ENCODE measurements at places on chromosomes 12 and 14.
A peak's percentile ranks its signal among the peaks of the same experiment; 100 is the strongest.

DNA sequence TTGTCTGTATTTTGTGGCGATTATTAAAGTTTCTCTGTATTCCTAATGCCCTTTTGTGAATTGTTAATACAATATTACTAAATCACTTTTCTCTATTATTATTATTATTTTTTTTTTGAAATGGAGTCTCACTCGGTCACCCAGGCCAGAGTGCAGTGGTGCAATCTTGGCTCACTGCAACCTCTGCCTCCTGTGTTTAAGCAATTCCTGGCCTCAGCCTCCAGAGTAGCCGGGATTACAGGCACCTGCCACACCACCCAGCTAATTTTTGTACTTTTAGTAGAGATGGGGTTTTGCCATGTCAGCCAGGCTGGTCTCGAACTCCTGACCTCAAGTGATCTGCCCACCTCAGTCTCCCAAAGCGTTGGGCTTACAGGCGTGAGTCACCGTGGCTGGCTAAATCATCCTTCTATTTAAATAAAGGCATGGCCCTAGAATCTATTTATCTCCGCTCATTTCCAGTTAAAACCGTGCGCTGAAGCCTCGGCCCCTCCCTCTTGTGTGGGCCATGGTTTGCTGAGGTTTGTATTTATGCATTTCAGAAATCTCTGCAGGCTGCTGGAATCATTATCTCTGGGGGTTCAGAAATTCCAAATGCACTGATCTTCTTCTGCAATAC, 1136.4 kb upstream of the TMEM132C start:
- DNase-seq = no peak

GRCh38 chr12:54565986-54566544, 16.7 kb downstream of the PDE1B start:
- DNase-seq = no peak

DNA sequence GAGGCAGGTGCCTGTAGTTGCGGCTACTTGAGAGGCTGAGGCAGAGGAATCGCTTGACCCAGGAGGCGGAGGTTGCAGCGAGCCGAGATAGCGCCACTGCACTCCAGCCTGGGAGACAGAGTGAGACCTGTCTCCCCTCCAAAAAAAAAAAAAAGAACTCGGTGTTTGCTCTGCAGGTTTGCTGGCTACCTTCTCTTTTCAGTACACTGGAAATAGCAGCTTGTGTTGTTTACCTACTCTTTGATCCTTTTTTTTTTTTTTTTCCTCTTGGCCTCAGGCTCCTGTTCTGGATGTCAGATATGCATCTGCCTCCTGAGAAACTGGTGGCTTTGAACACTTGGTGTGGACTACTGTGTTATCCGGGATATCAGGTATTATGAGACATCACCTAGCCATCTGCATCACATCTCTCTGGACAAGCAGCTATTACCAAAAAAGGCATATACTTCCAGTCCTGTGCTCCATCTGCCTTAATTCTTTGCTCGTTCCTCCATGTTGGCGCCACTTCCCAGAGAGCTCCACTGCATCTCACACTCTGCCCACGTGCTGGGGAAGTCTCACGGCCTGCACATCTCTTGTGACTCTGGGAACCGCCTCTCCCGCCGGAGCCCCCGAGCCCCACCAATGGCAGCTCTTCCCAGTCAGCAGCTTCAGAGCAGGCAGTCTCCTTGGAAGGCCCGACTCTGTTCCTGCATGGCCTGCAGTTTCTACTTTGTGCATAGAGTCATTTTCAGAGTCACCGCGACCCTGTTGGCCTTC, 50.9 kb upstream of the TRAF3 start:
- no peak for DNase-seq

DNA sequence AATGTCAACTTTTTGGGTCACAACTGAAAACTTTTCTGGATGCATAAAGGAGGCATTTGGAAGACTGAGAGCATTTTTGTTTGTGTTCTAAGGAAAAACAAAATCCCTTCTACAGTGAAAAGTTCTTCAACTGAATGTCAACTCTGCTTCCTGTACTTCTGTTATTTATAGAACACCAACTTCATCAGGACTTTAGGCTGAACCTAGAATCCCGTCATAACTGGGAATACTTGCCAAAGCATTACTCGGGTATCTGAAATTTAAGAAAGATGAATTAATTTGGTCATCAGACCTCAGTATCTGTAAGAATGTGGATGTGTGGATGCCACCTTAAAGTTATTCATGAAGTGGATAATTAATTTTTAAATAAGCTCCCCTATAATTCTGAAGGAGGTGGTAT, 73.2 kb downstream of the FERMT2 start:
- no peak for DNase-seq

DNA sequence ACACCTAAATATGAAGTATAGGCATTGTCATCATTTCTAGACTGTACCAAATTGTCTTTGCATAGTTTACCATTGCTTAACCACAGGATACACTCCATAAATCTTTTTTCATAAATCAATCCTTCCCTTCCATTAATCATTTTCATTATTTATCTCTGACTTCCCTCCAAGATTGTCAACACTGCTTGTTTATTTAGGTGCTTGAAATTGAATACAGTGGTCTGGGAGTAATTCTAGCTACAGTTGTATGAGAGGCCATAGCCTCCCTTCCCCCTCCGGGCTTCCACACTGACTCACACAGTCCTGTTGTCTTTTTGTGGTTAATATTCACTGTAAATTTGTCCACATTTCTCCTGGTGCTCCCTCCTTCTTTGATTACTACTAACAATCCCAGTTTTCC, 114.2 kb upstream of the ARID2 start:
- DNase-seq = peak; percentile 63

GRCh38 chr12:48118284-48118871, 786 bp upstream of the PFKM start:
- DNase-seq = peak; percentile 30

DNA sequence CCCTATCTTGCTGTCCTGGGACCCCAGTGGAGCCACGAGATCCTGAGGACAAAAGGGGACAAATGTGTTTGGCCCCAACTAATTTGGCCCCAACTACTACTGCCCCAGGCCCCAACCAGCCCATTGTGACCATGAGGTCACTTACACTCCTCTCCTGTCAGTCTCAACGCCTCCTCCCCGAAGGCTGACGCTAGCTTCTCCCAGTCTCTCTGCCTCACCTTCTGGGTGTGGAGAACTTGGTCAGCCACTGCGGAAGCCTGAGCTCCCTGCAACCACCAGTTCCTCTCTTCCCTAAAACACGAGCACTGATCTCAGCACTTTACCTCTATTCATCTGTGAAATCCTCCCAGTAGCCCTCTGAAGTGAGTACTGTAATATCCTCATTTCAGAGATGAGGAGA, 13.3 kb downstream of the FAM181A start:
- no peak for DNase-seq

GRCh38 chr12:88716240-88716639, 136.0 kb upstream of the KITLG start:
- no peak for DNase-seq

DNA sequence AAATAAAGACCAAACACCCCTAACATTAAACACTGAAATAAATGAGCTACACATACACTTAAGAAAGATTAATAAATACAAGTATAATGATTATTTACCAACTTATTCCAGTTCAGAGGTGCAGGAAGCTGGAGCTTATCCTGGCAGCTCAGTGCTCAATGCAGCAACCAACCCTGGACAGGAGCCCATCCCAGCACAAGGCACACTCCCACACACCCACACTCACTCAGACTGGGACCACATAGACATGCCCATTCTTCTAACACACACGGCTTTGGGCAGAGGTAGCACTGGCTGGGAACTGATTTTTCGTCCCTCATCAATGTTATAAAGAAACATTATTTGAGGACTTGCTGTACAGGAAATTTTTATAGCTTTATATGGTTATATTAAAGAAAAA, 797.4 kb downstream of the RPS29 start:
- no peak for DNase-seq

DNA sequence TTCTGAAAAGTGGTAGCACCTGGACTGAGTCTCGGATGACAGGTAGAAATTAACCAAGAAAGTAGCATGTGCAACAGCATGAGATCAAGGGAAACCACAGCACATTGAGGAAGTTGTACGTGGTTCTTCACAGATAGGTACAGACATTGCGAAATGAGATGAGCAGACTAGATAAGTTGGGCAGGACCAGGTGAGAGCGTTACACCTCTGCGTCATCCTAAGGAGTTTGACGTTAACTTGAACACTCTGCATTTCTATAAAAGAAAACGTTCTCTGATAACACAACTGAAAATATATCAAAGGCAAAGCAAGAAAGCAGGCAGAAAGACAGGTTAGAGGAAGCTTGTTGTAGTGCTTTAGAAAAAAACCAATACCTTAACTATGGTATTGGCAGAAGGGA, 98.5 kb upstream of the RASSF8 start:
- DNase-seq = no peak

DNA sequence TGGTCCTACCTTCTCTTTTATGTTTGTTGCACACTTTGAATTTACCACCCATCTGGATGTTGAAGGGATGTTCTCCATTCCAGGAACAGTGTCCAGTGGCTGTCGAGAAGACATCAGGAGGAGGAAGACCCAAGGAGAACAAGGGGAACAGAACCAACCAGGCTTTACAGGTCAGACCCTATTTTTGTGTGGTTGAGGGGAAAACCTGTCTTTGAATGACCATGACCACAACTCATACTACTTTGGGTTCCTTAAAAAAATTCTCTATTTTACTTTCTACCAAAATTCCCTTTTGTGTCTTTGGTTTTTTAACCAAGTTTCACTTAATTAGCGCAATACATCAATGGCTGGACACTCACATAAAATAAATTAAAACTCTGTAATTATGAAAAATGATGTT, 78.7 kb downstream of the PLXNC1 start:
- DNase-seq = no peak

- no peak for DNase-seq
Measured at GRCh38 chr12:95197636-95198035, 19.6 kb downstream of the FGD6 start.

DNA sequence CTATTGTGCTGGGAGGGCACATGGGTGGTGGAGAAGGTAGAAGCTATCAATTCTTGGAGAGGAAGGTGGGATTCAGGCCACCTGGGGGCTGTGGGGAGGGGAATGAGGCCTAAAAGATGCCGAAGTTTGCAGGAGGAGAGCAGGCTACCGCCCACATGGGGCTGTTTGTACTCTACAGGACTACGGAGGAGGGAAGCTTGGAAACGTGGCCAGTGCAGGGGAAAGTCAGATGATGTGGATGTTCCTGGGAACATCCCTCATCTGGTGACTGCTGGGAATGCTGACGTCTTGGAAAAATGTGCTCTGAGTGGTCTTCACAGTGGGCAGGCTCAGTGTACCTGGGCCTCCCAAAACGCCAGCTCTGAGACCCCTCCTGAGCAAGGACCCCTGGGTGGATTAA, 78.5 kb downstream of the TNFAIP2 start:
- no peak for DNase-seq

- DNase-seq = no peak
Measured at GRCh38 chr14:22837750-22838538, 1.6 kb downstream of the MMP14 start.

DNA sequence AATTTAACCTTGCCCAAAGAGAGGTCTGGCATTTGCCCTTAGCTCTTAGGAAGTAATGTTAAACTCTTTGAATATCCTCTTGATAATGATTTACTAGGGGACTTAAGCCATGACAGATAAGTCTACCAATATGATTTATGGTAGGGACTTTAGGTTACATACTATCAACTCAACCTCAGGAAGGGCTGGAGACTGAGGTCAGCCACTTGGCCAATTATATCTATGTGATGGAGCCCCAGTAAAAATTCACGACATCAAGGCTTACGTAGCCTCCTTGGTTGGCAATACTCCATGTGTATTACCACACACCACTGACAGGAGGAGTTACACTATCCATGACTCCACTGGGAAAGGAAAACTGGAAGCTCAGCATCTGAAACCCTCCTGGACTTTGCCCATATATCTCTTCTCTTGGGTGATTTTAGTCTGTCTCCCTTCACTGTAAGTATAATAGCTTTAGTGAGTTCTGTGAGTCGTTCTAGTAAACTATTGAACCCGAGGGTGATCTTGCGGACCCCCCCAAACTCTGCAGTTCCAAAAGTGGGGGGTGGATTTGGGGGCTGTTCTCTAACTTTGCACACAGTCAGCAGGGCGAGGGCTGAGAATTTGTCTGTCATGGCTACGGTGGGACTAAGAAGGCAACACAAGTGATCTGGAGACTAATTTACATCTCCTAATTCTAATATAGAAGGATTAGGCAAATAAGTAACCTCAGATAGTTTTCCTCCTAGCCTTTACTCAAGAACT, 62.3 kb downstream of the R3HDM2 start:
- DNase-seq = no peak

DNA sequence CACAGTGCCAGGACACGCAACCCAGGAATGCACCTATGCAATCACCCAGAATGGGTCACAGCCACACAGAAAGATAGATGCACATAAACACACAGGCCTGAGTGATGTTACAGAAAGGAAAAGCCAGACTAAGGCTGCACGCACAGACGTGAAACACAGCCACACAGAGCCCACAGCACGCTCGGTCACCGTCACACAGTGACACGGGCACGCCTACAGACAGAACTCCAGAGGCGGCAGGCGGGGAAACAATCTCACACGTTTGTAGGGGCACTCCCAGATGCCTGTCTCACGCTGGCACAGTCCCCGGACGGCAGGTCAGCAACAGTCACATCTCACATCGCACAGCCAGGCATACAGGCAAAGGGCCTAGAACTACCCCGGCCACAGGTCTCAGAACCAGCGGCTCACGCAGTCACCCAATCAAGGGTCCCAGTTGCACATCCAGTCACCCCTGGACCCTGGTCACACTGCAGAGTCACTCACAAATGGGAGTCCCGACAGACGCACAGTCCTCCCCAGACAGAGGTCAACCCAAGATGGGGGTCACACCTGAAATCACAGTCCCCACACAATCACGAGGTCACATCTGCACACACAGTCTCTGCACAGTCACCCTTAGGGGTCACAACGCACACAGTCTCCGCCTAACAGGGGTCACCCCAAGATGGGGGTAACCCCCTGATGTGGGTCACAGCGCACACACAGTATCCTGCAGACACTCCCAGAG, 790 bp downstream of the SSH1 start:
- no peak for DNase-seq

- no peak for DNase-seq
Measured at GRCh38 chr12:44088647-44089046, 252.8 kb downstream of the TMEM117 start.
